Glomerular endothelial cell (primary cell): ENCODE measurements at places on chromosomes 13 and 19. TPM values are rescaled to one million over a fixed set of nuclear protein-coding genes. Genes with fewer than 3 reads are reported as not detected.

ZNF471 gene
- 2.2 and 2.8 TPM in 2 replicates for total RNA-seq

KATNAL1 gene
- 14.3 and 22.2 TPM in 2 replicates for total RNA-seq

FCGBP gene
- 0.12 and 0.82 TPM in 2 replicates for total RNA-seq

ZNF460 gene
- 37.5 and 57.5 TPM in 2 replicates for total RNA-seq

GRCh38 chr19:48513289-48514122, 1.9 kb upstream of the LMTK3 start:
- no peak for DNase-seq

DNA sequence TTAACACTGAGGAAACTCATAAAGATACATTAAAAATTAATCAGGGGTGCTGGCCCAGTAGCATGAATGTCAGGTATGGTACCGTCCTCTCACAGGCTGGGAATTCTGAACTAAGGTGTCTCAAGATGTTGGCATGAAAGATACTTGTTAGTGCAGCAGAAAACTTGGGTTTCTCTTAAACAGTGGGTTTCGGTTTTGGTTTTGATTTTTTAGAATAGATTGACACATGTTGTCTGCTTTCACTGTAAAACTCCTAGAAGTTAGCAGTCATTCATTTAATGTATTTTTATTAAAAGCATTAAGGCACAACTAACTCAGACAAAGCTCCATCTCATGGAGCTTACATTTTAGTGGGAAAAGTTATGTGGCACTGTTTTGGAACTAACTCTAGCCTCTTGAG, 3.5 kb upstream of the OBI1 start:
- no peak for DNase-seq

DNA sequence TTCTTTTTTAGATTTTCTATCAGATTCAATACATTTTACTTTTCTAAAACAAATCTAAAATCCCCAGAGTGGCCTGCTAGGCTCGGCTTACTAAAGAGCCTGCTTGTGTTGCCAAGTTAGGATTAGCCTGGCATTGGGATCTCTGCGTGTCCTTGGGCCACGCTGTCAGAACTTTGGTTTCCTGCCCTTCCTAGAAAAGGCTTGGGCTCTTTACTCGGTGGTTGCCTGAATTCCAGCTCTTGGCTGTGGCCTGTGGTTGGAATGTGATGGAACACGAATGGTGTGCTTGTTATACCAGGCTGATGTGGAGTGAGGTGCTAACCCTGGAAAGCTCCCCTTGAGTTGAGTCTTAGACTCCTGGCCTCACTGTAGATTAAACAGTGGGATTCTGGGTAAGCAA, 8.5 kb downstream of the SPATA13 start:
- DNase-seq, result no peak

GRCh38 chr13:86569119-86569518, 769.9 kb upstream of the SLITRK6 start:
- no peak for DNase-seq

- no peak for DNase-seq
Measured at GRCh38 chr13:110236831-110237261, 70.1 kb downstream of the COL4A1 start.

DNA sequence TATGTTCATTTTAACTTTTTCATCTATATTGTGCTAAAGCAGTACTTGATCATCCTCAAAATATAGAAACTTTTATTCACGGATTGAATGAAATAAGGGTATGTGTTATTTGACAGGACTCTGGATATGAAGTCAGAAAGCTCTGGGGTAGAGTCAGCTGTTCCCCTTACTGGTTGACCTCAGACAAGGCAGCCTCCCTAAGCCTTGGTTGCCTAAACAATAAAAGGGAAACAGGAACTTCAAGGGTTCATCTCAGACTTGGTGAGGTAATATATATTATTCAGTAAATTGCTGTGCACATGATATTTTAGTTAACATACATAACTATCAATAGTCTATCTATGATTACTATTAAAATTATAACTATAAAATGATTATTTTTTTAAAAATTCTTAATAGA, 13.6 kb downstream of the POLR1D start:
- no peak for DNase-seq

DNA sequence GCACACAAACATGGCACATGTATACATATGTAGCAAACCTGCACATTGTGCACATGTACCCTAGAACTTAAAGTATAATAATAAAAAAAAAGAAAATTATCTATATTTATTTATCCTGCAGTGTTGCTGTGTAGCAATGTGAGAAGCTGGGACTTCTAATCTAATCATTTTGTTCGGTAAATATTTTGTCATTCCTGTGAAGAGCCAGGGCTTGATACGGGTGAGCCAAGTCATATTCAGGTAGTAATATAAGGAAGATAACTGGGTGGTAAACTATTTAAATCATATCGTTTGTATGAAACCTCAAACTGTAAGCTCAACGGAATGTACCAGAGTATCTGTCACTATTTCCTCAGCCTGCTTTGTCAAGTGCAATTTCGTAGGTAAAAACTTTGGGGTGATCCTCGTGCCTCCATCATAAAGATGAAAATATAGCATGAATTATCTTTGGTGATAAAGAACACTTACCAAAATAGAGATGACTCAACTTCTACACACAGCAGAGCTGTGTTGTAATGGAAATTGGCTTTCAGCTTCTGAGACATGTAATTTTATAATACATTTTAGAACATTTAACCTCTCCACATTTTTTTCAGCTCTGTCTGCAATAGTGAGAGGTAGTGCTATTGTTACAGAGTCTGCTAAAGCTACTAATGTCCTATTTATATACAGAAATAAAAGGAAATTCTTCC, 92.9 kb downstream of the PCDH9 start:
- DNase-seq, result no peak

GRCh38 chr19:39413272-39413910, 922 bp downstream of the PLEKHG2 start:
- DNase-seq, result no peak
